EH (cell line): ENCODE measurements at places on chromosomes 11 and 22.

DNA sequence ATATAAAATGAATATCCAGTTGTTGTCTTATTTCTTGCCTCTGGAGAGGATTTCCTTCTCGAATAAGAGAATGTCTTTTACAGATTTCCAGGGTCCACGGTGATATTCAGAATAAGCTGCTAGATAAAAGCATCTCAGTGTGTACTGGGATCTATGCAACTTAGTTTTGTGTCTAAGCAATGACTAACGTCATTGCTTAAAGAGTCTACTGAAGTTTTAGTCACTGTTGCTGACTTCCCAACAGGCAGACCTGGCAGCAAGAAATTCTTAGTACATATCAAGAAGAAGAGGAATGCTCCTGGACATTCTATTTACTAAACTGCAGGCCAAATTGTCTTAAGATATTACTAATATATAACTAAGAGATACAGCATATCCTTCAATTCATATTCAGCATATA lies 70.3 kb downstream of the SOX6 start:
- DNase-seq: peak; percentile 6

DNA sequence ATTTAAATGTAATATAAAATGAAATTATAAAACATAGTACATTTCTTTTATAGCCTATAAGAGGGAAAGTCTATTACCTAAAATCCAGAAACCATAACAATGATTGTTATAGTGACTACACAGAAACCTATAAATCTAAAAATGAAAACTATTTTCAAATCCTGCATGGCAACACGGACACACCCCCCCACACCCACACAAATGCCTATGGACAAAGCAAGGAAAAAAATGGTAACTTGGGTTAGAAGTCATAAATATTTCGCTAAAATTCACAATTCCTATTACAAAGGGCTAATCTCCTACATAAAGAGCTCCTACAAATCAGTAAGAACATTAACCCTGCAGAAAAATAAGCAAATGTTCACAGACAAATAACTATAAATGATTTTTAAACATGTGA lies 56.4 kb downstream of the GAB2 start:
- DNase-seq: no peak

GRCh38 chr11:3101921-3102640 lies 44.9 kb upstream of the CARS1 start:
- no peak for DNase-seq

GRCh38 chr22:35538801-35539321 lies 1.8 kb upstream of the RASD2 start:
- peak; percentile 32 for DNase-seq

GRCh38 chr11:3786781-3787428 lies 10.4 kb downstream of the NUP98 start:
- DNase-seq: peak; percentile 47

DNA sequence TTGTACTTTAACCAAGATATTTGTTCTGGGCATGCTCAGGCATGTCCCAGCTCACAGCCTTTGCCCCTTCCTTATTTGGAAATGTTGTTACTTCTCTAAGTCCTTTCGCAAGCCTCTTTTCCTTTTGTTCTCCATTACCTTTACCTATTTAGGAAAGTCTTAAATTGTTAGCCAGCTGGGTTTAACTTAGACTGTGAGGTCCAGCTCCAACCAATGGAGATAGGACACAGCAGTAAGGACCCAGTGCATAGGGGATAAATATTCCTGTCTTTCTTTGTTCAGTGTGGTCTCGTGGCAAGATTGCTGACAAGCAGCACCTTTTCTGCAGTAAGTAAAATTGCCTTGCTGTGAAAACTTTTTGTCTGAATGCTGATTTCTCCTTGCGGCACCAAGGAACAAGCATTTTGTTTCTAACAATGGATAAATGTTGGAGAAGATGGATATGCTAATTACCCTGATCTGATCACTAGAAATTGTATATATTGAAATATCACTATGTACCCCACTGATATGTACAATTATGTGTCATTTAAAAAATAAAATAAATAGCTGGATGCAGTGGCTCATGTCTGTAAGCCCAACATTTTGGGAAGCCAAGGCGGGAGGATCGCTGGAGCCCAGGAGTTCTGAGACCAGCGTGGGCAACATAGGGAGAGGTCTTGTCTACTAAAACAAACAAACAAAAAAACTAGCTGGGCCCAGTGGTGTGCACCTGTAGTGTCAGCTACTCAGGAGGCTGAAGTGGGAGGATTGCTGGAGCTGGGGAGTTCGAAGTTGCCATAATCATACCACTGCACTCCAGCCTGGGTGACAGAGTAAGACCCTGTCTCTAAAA lies 31.9 kb upstream of the FTH1 start:
- peak; percentile 24 for DNase-seq

DNA sequence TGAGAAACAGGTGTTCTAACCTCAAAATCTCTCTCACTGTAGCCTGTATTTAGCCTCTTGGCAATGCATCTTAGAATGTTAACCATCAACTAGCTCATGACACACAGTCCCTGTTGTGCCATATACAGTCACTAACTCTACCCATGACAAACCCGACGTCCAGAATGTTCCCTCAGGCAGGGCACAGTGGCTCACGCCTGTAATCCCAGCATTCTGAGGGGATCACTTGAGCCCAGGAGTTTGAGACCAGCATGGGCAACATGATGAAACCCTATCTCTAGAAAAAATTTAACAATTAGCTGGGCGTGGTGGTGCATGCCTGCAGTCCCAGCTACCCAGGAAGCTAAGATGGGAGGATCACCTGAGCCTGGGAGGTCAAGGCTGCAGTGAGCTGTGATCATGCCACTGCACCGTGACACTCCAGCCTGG lies 18.2 kb upstream of the CCDC34 start:
- no peak for DNase-seq

- no peak for DNase-seq
These were observed 109.0 kb upstream of the RRM1 start for GRCh38 chr11:3985631-3986030.

- DNase-seq: no peak
These were observed 17.9 kb upstream of the TENM4 start for GRCh38 chr11:79458709-79459108.

DNA sequence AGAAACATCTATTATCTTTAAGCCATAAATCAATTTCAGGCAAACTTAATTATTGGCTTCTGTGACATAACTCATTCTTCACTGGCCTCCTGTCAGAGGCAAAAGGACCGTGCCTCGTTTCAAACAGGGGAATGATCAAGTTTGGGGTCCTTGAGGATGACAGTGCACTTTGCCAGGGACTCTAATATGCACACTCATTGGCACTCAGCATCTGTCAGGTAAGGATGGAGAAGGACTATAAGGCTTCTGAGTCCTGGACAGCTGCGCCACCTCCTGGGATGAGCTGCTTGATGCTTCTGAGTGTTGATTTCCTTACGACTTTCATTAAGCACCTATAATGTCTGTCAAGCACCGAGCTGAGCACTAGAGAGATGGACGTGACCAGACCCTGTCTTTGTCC lies 20.2 kb downstream of the BPIFC start:
- DNase-seq: no peak

GRCh38 chr11:33575311-33575710 lies 125.3 kb downstream of the C11orf91 start:
- DNase-seq: no peak

DNA sequence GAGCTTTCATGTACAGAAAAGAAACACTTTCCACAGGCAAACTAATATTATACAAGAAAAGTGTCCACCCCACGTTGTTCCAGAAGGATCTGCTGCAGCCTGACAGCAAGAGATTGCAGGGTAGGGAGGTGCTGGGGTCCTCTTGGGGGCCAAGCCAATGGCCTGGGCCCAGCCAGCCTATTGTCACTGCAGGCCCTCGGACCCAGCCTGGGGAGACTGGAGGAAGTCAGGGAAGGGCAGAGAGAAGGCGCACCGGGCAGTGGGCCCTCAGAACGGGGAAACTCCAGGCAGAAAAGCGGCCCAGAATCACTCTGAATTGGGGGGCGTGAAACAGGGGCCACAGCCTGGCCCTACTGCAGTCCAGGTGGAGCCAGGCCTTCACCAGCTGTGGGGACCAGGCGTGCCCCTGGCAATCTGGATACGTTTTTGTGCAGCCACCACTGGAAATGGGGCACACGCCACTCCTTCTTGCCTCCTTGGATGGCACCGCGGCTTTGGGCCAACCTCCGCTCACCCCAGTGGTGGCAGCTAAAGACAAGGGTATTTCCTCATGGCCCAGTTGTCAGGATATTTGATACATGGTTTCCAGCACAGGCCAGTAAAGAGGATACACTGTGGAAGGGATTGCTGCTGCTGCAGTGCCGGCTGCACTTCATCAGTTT lies 3.9 kb upstream of the NAP1L4 start:
- no peak for DNase-seq

GRCh38 chr11:30585892-30586250 lies 282 bp downstream of the MPPED2 start:
- DNase-seq: no peak

DNA sequence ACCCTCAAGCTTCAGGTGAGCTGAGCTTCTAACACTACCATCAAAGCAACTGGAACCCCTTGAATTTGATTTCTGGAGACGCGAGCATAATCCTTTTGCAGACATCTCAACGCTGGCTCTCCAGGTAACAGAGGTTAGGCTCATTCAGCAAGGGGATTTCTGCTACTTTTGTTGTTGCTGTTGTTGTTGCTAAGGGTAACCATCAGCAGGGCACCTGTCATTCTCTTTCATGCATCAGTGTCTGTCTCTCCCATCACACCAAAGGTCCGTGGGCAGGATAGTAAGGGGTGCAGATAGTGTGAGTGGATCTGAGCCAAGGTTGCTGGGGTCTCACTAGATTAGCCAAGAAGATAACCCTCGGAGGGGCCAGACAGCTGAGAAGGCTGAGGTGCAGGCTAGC lies 90.3 kb downstream of the TP53I11 start:
- no peak for DNase-seq

DNA sequence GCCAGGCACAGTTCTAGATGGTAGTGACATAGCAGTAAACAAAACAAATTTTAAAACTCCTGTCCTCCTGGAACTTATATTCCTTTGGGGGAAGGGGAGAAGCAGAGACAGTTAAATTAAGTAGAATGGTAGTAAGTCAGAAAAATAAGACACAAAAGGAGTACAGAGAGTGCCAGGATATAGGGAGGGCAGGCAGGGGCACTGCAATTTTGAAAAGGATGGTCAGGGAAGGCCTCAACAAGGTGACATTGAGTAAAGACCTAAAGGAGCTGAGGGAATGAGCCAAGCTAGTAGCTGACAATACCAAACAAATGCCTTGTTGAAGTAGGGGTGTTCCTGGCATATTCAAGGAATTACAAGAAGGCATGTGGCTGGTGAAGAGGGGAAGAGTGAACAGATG lies 10.2 kb downstream of the NUP160 start:
- DNase-seq: no peak

GRCh38 chr22:37427135-37427710 lies at the start of gene ELFN2:
TSS of gene ELFN2 (minus strand) at chr22:37427479. CDS start at chr22:37375534, 51,945 bp downstream.
- no peak for DNase-seq

- DNase-seq: no peak
These were observed 6.7 kb downstream of the DENND6B start for GRCh38 chr22:50320116-50320515.

- peak; percentile 46 for DNase-seq
These were observed 32.2 kb downstream of the MMP20 start for GRCh38 chr11:102592634-102593581.
